Stimulated activated CD4-positive, alpha-beta T cell treated with anti-CD3 and anti-CD28 coated beads, TNF-alpha, amount 100 ng/mL, for 24 hours (primary cell): ENCODE measurements at places on chromosomes 12 and 14.

GRCh38 chr14:38839694-38840365 is 263.2 kb downstream of the SEC23A start:
- no peak for DNase-seq

DNA sequence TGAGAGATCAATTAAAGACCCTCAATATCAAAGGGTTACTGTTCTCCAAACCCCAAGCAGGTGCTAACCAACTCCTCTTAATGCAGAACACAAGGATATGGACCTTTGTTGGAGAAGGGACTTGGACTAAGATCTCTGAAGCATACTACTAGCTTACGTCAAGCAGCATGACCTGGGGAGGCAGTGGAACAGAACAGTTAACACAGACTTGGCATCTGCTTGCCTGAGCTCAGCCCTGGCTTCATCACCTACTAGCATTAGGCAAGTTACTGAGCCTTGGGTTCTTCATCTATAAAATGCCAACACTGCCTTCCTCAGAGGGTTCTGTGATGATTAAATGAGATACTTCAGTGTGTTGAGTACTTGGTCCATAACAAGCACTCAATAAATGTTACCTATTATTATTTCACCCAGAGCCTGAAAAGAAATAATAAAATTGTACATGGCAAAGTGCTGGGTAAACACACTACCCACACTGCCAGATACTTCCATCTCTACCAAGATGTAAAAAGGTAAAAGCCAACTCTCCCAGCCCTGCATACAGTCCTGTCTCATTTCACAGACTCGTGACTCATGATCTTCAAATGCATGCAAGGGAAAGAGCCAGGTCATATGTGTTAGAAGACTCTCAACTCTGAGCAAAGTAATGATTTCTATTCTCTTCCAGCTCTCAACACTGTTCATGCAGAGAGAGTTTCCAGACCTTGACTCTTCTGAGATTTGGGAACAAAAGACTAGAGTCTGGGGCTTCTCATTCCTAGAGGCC is 39.7 kb downstream of the FMNL3 start:
- no peak for DNase-seq

GRCh38 chr12:26212396-26212795 is 17.0 kb downstream of the SSPN start:
- DNase-seq: no peak

DNA sequence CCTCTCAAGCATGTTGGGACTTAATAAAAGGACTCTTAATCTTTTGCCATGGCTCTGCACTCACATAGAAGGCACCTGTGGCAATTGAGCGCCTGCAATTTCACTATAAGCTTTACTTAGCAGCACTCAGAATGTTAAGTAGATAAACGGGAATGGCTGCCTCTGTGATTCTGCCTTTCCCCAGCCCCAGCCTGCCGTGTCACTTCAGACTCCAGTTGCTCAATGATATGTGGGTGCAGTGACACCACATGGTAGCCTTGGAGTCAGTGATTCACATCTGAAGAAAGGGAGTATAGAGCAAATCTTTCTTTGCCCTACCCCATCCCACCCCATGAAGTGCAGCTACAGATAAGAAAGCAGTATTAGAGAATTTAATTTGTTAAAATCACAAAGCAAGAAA is 96.1 kb downstream of the ZFC3H1 start:
- no peak for DNase-seq

GRCh38 chr14:89531661-89532335 is 114.8 kb upstream of the FOXN3 start:
- DNase-seq: no peak

DNA sequence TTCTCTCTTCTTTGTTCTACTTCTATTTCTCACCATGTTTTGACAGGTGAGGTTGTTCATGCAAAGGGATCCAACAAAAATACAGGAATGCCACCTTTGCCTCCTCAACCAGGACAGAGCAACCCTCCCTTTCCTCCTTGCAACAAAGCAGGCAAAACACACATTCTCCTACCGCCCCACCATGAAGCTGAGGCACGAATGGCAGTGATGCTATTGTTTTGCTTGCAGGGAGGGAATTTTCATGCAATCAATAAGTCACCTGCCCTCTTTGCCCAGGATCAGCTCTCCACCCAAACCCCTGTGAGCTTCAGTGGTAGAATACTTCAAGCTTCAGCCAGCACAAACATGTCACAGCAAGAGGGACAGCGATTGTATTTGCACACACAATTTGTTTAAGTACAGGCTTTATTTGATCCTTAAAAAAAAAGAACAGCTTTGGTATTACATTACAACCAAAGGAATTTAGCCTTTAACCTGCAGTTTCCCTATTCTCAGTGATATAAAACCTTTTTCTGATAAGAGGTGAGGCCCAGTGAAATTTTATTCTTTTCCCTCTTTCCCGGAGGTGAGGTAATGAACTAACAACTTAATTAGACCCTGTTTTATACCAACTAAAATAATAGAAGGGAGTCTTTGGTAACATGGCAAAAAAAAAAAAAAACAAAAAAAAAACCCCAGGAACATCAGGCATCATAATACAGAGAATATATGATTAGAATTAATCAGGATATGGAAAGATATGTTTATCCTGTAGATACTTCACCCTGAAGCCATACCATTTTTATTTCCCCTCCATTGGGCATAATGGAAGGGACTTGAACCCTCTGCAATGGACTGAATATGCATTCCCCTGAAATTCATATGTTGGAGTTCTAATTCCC is 87.0 kb upstream of the EEA1 start:
- DNase-seq: no peak

- no peak for DNase-seq
Measured at GRCh38 chr12:72622556-72622955, 350.4 kb downstream of the TRHDE start.

DNA sequence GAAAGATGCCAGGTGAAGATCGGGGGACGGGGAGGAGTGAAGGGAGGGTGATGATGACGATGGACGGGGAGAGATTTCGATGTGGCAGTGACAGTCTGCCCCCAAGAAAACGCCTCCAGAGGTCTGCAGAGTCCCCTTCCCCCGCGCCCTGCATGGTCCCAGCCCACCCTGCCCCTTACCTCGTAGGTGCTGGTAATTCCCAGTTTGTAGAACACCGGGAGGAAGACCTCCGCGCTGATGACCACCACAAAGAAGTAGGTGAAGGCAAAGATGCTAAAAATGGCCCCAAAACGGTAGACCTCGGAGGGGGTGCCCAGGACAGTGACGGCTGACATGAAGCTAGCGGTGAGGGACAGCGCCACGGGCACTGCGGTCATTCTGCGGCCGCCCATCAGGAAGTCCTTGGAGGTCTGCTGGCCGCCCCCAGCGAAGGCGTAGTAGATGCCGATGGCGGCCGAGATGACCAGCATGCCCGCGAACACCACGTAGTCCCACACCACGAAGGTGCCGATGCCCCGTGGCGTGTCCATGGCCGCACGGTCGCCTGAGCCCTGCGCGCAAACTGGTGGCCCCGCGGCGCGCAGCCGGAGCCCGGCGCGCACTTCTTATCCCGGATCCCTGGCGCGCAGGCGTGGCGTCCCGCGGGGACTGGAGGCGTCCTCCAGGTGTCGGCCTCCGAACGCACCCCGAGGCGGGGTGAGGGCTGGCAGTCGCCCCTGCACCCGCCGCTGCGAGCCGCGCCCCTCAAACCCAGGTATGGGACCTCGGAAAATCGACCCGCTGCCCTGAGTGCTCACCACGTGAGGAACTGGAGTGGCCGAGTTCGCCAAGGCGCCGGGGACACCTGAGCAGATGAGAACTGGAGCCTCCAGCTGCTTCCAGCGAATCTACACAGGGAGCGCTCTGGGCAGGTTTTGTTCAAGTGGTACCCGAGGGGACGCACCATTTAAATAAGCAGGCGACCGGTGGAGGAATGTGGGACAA is at the start of gene SLC5A8:
TSS of gene SLC5A8 (minus strand) at position 920 of the 984 bp plus-strand sequence. CDS start at position 530, 390 bp downstream.
- no peak for DNase-seq

DNA sequence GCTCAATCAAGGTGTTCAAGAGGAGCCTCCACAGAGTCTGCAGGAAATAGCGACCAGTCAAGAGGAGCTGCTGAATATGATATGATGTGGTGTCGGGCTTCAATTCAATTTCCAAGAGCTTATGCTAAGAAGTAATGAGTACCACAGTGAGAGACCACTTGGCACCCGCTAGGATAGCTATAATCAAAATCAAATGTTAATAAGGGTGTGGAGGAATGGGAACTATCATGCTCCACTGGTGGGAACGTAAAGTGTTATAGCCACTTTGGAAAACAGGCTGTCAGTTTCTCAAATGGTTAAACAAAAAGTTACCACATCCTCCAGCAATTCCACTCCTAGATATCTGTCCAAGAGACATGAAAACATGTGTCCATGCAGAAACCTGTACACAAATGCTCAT is 6.7 kb downstream of the POLR3B start:
- no peak for DNase-seq

GRCh38 chr14:80927083-80927989 is 14.2 kb downstream of the CEP128 start:
- DNase-seq: no peak

DNA sequence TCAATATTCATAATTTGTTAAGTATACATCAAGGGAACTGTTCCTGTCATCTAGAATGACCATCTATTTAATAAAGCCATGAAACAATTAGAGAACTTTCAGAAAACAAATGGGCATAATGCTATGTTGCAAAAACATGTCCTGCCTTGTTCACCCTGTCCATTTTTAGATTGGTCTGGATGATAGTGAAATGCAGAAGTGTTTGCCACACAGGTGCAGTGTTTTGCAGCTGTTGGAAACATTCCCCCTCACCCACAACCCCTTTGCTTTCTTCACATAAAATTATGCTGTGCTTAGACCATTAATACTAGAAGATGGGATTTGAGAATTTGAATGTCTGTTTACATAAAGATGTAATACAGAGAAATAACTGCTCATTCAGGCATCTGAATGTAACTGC is 36.5 kb downstream of the LEMD3 start:
- no peak for DNase-seq

DNA sequence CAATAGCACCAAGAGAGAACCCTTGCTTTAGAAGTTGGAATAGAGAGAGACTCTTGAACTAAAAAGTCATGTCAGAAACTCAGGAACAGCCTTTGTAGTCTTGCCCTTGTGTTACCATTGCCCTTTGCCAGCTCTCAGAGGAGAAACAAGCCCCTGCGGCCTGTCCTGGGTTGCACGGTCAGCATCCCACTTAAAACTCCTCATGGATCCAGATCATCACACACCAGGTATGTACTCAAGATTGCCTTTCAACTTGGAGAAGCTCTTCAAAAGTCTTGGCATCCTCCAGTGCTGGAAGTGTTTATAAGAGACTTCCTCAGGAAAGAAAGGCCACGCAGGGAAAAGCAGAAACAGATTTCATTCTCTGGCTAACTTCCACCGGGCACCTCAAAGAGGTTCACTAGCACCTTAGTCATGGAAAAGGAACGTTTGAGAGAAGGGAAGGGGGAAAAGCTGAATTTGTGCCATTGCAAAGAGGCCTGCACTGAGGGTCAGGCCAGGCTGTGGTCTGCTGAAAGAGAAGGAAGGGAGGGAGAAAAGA is 594.2 kb downstream of the MED13L start:
- DNase-seq: no peak

GRCh38 chr12:132356691-132357622 is 27.6 kb upstream of the GALNT9 start:
- DNase-seq: no peak

- no peak for DNase-seq
Measured at GRCh38 chr12:4449851-4450221, 4.2 kb upstream of the FGF6 start.

- no peak for DNase-seq
Measured at GRCh38 chr14:64680013-64680713, 24.1 kb upstream of the PLEKHG3 start.

DNA sequence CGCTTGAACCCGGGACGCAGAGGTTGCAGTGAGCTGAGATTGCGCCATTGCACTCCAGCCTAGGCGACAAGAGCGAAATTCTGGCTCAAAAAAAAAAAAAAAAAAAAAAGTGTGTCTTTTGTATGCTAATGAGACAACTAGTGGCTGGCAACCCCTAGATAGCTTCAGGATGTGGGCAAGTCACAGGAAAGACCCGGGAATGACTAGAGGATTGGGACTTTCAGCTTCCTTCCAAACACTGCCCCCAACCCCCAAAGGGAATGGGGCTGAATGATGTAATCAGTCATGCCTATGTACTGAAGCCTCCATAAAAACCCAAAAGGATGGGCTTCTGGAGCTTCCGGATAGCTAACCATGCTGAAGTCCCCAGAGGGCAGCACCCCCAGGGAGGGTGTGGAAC is 28.6 kb downstream of the USP44 start:
- no peak for DNase-seq

GRCh38 chr12:51199366-51199945 is 18.4 kb downstream of the POU6F1 start:
- DNase-seq: no peak

GRCh38 chr12:12217018-12217359 is 49.9 kb downstream of the LRP6 start:
- DNase-seq: no peak
